ENCODE measurements at places on chromosomes 5 and 9.

- DNase-seq, result no peak
Observed at GRCh38 chr5:10736354-10736753, 24.7 kb downstream of the DAP start.

GRCh38 chr5:147989994-147990393, 73.8 kb upstream of the SPINK5 start:
- no peak for DNase-seq

DNA sequence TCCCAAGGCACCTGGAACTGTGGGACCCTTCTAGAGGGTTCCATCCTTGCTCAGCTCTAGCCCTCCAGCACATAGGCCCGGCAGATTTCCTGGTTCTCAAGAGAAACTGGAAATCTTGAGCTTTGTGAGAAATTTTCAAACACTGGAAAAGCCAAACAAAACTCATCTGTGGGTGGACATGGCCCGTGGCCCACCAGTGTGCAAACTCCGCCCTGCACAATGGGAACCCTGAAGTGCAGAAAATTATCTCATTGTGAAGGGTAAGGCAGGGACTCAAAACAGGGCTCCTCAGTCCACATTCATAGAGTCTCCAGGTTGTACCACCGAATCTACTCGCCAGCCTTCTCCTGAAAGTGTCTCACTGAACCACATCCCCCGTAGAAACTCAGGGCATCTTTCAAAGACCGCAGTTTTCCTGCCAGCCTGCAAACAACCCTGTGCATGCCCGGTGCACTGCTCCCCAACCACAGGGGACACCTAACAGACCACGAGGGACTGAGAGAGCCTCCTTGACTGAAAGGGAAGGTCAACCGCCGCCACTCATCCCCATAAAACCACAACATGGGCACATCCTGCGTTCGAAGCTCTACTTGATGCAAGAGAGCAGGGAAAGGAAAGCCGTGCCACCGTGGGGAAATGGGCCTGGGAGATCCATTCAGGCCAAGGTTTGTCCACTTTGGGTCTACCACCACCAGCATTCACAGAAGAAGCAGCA, 18.1 kb downstream of the ADAMTS2 start:
- no peak for DNase-seq

- DNase-seq, result no peak
Observed at GRCh38 chr9:86752733-86753132, 194.6 kb downstream of the GAS1 start.

DNA sequence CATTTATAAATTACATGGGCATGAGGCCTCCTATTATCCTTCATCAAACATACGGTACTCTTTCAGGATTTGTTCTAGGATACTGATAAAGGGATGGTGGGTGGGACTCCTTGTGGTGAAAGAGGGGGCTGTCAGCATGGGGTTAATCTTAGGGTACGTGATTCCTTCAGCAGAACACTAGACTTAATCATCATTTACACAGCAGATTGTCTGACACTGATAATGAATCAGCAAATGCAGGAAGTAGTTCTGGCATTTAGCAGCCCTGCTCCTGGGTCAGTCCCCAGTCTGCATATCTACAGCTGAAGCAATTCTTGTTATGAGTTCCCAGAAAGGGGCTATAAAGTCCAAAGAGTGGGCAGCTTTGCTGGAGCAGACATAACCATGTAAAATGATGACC, 384.6 kb downstream of the SPOCK1 start:
- no peak for DNase-seq

GRCh38 chr5:170288151-170288550, 9.4 kb downstream of the LCP2 start:
- no peak for DNase-seq

DNA sequence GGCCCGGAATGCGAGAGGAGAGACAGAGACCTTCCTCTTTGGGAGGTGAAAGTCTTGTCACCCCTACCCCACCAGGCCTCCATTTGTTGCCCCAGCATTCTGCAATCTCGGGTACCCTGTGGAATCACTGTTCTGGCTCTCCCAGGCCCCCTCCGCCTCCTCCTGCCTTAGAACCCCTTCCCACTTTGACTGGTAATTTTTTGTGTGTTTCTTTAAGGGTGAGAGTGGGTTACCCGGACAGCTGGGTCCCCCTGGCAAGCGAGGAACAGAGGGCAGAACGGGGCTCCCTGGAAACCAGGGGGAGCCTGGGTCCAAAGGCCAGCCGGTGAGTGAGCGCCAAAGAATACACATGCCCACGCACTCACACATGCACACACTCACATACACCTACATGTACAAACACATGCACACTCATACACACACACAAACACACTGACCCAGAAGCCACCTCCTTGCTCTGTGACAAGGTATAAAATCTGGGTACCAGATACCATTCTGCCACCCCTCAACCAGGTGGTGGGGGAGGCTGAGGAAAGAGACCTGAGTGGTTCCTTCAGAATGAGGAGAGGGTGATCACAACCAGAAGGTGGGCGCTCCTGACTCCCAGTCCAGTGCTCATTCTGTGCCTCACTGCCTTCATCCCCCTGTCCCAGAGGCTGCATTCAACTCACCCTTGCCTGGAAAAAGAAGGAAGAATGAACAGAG, 30.9 kb upstream of the ORM1 start:
- no peak for DNase-seq

DNA sequence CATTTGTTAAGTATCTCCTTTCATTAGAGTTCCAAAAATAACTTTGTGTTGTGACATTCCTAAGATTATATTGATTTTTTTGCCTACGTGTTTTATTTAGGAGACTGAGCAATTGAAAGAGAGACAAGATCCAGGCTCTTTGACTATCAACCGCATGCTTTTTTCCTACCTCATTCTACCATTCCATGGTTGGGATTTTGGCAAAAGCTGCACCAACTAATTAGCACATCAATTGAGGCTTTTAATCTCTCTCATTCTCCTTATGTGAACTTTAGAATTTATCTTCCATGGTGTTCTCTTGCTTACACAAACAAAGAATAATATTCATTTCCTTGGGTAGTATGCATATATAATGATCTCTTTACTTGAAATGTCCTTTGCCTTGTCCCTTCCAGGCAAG, 338.7 kb upstream of the SMC2 start:
- no peak for DNase-seq

- no peak for DNase-seq
Observed at GRCh38 chr5:22521521-22521920, 331.6 kb downstream of the CDH12 start.

DNA sequence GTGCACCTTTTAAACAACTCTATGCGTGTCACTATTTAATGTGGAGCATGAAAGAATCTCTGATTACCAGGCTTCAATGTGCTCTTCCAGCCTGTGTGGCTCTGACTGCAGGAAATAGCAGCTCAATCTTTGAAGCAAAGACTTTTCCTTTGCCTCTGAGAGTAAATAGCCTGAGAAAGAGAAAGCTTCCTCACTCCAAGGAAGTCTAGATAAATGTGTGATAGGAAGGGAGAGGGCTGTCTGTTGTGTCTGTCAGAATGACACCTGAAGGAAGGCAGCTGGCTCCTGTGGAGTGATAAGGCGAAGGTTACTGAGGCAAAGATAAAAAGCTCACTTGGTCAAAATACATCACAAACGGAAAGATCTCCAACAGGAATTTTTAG, 205.3 kb upstream of the HAPLN1 start:
- no peak for DNase-seq

DNA sequence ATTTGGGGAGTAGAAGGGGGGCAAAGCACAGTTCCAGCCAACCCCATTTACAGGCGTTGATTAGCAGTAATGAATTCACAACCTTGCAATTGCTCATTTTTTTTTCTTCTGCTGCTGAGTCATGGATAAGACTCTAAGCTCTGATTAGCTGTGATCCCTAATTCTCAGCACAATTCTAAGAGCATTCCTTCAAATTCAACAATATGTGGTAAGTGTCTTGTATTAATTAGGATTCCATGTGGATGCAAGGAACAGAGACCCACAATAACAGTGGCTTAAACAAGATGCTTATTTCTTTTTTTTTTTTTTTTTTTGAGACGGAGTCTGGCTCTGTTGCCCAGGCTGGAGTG, 133.4 kb downstream of the PALM2AKAP2 start:
- DNase-seq, result no peak

Measured in NCI-H2081 treated with DMSO at 0.1 percent for 48 hours (cell line).